ENCODE measurements at places on chromosomes 7 and 10.

DNA sequence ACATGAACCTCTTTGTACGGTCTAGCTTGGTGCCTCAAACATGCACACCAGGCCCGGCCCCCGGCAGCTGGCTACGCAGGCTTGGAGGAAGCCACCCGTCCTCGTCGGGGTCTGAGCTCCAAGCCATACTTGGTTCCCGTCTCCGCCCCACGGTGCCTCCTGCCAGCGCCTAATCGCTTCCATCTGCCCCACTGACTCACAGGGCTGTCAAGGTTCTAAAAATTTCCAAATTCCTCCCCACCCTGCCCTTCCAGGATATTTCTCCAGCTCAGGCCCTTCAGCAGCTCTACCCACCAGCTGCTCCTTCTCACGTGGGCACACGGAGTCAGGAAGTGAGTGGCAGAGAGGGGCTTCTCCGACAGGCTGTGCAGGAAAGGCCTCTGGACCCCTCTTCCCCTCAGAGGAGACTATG, 38.8 kb downstream of the TMEM270 start:
- no peak for DNase-seq

DNA sequence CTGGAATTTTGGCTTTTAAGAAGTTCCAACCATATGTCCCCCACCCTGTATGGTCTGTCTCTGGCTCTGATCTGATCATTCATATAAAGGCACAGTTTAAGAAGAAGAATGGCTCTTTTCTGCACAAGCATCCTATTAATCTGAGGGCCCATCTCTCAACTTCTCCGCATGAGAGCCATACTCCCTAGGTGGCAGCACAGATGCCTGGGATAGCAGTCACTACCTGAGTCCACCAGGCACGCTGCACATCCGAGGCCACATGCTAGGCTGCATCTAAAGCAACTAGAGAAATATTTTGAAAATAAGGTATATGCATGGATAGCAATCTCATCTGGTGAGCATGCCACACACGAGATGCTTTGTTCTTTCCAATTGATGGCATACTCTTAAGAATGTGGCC, 565.5 kb downstream of the PARD3 start:
- DNase-seq: no peak

DNA sequence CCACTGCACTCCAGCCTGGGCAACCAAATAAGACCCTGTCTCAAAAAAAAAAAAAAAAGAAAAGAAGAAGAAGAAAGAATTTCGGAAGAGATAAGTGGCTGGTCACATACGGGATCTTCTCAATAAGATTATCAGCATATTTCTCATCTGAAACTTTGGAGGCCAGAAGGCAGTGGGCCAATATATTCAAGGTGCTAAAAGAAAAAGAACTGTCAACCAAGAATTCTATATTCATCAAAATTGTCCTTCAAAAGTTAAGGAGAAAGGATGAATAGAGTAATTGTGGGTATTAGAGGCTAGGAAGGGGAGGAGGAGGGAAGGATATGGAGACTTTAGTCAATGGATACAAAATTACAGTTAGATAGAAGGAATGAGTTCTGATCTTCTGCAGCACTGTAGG, 43.9 kb upstream of the NANOS1 start:
- DNase-seq: no peak

DNA sequence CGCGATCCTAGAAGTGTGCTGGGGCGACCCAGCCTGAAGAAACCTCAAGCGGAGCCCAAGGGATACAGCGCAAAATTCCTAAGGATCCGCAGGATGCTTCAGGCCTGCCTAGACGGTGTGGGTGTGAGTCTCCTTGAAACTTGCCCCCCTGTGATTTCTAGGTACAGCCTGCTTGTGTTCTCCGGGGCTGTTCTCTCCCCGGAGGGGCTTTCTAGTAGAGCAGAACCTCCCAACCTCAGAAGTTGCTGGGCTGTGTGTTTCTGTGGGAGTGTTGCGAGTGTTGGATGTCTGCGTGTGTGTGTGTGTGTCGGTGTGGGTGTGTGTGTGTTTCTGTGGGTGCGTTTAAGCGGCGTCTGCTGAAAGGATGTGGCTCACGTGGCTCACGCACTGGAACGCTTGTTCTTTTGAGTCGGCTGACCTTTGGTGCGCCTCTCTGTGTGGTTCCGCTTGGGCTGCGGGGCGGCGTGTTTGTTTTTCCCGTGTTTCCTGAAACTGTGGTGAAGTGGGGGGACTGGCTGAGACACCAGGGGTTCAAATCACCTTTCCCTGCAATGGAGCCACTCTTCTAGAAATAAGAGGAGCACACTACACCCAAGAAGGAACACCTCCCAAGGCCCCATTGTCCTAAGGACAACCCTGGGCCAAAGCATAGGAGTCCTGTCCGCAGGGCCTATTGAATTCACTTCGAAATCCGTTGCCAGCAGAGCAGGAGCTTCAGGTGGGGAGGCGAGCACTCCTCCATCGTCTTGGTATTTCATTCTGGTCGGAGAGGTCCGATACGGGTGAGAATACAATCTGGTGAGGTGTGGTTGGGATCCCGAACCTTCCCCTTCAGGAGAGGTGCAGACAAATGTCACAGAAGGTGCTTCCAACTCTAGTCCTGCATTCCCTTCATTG, 25.1 kb upstream of the ZNF273 start:
- DNase-seq: no peak

- no peak for DNase-seq
These were observed 204.8 kb downstream of the BMPER start for GRCh38 chr7:34109936-34110780.

DNA sequence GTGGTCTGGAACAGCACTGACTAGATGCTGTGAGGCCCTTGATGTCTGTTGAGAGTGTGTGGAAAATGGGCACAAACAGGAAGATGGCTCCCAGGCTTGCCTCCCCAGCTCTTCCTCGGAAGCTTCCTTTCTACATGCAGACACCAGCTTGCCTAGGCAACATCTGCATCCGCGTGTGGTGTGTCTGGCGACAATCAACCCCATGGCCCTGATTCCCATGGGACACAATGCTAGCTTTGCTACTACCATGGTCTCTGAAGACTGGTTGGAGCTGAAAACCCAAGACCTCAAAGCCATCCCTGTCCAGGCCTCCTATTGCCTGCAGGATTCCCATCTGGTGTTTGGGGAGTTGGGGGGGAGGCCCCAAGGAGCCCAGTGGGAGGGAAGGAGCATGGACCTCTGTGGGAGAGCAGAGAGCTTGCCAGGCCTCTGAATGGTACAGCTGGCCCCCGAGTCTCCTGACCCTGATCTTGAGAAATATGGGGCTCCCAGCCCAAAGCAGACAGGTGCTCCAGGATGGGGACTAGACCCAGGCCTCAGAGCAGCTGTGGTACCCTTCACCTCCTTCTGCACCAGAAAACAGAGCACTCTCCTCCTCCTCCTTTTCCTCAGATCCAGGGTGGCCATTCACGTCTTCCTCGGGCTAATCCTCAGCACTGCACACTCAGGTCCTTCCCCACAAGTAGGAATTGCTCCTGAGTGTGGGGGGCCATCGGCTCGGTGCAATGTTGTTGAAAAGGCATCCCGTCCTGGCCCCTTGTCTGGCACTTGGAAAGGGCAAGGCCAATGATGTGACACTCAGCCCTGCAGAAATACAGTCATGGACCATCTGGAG, 57.6 kb downstream of the ARHGAP22 start:
- DNase-seq: no peak

All from stimulated activated CD4-positive, alpha-beta T cell treated with anti-CD3 and anti-CD28 coated beads, Interleukin-1b, Interleukin-23, amount 100 ng/mL, for 1 hour (primary cell).